ENCODE measurements at places on chromosomes 4 and X.

- no peak for DNase-seq
Observed at GRCh38 chr4:127685292-127685691, 44.9 kb upstream of the SLC25A31 start.

DNA sequence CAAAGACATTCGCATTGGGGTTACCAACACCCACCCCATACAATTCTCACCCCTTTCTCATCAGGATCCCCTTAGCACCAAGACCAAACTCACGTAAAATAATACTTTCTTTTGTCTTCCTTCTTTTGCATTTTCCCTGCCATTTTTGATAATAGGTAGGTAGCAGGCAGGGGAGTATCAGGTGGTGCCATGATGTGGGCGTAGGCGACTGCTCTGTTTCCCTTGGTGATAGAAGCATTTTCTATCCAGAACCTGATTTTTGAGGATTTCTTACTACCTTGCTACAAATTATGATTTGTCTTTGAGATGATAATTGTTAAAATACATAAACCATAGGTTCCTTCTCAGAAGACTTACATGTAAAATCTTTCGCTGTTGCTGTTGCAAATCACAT, 150.3 kb downstream of the DCTD start:
- no peak for DNase-seq

DNA sequence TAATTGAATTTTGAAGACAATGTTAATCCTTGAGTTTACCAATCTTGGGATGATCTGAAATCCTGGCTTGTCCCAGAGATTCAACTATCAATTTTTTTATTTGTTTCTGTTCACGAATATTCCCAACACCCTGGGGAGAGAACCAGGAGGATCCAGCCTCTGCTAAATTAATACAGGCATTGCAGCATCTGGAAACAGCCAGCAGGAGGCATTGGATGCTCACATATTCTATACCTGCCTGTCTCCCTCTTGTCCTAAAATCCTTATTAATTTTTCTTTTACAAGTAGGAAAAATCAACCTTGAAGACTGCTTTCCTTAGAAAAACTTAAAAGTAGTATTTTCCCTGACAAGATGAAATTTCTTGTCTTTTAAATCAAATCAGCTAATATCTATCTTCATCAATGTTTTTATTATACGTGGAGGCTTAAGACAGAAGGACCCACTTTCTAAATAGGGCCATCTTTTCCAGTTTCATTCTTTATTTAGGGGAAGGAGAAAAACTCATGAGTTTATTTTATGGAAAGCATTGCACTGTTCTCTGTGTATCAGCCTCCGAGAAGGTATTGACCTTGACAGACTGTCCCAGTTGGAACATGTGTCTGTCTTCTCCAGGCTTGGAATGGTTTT, 102.4 kb downstream of the CLNK start:
- peak; percentile 8 for DNase-seq

GRCh38 chr4:150976478-150977118, 38.5 kb downstream of the LRBA start:
- DNase-seq = no peak

DNA sequence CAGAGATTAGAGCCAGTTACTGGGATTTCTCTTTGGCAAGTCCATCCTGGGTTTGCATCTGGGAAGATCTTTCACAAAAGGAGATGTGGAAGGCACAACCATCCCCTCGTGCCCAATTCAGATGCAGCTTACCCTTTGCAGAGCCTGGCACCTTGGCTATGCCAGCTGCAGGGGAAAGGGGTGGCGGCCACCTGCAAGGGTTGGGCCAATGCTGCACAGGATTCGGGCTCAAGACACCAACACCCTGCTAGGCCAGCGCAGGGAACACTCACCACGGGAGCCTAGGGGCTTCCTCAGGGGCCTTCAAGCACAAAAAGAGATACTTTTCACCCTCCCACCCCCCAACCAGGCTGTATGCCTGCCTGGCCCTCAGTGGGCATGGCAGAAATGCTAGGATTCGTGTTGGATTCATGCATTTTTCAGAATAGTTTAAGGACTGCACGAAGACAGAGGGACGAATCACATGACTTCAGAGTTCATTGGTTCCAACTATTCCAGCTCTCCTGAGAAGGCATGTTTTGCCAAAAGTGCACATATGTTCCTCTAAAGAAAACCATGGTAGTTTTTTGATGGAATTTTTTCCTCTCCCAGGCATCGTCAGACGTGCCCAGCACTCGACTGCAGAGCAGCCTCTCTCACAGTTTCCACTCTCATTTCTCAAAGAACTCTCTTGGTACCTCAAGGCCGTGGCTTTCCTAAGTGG, 94.4 kb downstream of the PHKA2 start:
- DNase-seq = no peak

DNA sequence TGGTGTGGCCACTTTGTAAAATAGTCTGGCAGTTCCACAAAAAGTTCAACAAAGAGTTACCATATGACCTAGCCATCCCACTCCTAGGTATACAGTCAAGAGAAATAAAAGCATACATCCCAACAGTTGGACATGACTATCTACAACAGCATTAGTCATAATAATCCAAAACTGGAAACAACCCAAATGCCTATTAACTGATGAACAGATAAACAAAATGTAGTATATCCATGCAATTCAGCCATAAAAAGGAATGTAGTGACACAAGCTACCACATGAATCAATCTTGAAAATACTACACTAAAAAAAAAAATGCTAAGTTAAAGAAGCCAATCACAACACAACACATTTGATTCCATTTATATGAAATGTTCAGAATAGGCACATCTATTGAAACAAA, 16.1 kb downstream of the MED14 start:
- no peak for DNase-seq

- no peak for DNase-seq
Observed at GRCh38 chr4:14771094-14771493, 231.2 kb upstream of the CPEB2 start.

DNA sequence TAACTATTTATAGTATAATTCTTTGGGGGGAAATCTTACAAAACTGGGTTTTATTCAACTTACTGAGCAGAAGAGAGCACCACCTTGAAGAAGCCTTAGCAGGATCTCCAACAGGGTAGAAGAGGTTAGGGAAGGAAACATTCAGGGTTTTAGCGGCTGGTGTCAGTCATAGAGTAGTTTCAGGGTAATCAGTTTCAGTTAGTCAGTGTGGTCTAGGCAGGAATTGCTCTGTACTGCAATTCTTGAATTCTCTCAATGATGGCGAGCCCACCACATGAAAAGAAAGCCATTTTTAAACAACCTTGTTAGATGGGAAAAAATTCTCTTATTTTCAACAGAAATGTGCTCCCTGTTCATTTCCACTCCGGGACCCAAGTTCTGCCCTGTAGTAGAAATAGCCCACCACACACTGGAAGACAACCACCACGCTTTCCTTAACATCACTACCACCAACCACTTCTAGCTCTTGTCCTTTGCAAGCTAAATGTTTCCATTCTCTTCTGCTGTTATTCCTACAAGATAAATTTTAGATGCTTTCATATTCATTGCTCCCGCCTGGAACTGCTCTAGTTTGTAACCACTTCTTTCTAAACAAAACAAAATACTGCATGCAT, 25.9 kb downstream of the COL25A1 start:
- no peak for DNase-seq

DNA sequence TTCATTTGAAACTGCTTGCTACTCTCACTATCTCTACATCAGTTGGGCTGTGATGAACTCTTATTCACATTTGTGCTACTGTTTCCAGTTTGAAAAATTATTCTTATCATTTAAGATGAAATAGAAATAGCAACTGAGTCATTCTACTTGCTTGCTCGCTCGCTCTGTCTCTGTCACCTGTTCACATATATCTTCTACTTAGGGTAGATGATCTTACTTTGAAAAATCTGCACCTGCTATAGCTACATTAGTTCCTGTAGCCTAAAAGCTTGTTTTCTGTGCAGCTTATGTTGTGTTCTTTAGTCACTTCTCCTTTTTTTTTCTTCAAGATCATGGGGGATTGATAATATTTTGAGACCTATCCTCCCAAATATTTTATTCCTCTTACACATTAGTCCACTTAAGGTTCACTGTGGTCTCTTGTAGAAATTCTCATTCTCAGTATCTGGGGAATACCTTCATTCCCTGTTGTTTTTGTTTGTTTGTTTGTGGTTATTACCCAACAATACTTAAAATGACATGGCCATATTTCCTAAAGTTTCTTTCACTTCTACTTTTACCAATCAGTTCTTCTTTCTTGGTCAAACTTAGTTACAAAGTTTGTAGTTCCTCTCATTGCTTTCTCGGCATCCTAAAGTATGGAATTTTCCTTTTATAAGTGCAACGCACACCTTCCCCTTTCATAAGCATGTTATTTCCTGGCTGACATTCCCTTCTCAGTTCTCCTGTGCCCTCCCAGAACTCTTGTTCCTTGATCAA, 36.5 kb downstream of the CLCN5 start:
- DNase-seq = no peak

GRCh38 chrX:132855780-132856341, 102.6 kb downstream of the HS6ST2 start:
- no peak for DNase-seq

- DNase-seq = no peak
Observed at GRCh38 chr4:100098681-100099080, 91.6 kb downstream of the DDIT4L start.

- no peak for DNase-seq
Observed at GRCh38 chr4:10635091-10635490, 49.5 kb downstream of the CLNK start.

GRCh38 chr4:1249731-1250526, 999 bp upstream of the CTBP1 start:
- DNase-seq = no peak

- DNase-seq = no peak
Observed at GRCh38 chr4:5399124-5399523, 309.2 kb downstream of the EVC2 start.

- no peak for DNase-seq
Observed at GRCh38 chr4:165156906-165157305, 44.2 kb upstream of the TMEM192 start.

DNA sequence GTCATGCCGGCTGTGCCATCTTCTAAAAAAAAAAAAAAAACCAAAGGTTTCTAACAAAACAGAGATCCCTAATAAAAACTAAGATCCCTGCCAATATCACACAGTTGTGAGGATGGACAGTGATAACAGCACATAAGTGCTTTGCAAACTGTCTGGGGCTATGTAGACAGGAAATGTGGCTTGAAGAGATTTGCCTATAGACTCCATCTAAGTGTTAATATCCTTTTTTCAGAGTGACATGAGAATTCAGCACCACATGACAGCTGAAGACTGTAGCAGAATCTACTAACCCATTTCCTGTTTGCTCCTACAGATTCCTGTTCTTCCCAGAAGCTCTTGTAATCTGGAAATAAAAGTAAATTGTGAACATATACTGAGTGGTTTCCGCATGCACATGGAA, 215.4 kb downstream of the KDR start:
- no peak for DNase-seq

DNA sequence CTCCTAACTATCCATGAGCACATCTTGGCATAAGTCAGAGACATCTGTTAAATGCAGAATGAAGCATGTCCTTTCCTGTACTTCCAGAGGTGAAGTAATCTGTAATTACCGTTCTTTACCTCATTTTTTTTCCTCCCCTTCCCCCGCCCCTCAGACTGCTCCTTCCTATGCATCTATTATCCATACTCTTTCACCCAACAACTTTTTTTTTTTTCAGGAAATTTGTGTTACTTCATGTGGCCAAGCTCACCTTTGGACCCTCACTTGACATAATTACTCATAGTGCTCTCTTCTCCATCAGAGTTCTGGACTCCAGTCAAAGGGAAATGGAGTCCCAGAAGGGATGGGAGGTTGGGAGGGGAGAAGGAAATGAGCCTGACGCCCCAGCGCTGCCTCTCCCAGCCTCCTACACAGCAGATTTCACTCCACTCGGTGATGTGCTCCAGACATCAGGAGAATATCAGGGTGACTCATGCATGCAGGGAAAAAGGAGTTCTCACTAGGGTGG, 568.8 kb downstream of the STIM2 start:
- no peak for DNase-seq

DNA sequence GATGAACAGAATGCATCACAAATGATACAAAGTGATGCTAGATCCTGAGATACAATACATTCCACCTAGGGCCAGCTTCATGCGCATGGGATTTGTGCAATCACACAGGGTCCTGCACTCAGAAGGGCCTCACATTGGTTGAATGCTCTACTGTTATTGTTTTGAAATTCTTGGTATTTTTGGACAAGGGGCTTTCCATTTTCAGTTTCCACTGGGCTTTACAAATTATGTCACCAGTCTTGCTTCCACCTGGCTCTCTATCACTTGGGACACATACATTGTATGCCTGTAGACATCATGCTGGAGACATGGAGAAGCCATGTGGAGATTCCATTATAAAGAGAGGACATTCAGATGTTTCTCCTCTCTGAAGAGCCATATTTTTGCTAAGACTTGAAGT, 155.8 kb downstream of the NAA11 start:
- no peak for DNase-seq

GRCh38 chrX:151416579-151416978, 19.6 kb downstream of the VMA21 start:
- DNase-seq = no peak

DNA sequence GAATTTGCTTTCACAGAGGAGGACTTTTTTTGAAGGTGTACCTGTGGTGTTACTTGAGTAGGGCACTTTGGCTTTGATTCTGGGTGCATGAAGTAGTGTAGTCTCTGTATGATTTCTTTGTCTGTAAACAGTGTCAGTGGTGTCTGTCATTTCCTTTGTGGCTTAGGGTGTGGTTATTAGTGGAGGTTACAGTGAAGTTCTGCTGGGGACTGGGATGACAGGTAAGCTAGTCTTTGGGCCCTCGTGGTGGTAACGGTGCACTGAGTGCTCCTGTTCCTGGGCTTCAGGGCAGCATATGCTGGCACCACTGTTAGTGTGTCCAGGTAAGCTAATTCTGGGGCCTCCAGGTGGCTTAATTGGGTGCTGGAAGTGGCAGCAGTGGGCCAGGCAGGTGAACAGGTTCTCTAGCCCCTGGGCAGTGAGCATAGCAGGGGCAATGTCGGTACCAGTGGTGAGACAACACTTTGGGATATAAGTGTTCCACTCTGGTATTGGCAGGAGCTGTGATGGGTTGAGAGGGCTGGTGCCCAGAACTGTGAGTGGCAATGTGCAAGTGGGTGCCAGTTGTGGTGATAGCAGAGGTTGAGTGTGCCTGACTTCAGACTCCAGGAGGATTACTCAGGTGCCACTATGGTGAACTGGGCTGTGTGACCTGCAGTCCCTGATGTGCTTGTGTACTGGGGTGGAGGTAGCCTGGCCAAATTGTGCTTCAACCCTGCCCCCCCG, 26.0 kb upstream of the VSIG1 start:
- DNase-seq = no peak

DNA sequence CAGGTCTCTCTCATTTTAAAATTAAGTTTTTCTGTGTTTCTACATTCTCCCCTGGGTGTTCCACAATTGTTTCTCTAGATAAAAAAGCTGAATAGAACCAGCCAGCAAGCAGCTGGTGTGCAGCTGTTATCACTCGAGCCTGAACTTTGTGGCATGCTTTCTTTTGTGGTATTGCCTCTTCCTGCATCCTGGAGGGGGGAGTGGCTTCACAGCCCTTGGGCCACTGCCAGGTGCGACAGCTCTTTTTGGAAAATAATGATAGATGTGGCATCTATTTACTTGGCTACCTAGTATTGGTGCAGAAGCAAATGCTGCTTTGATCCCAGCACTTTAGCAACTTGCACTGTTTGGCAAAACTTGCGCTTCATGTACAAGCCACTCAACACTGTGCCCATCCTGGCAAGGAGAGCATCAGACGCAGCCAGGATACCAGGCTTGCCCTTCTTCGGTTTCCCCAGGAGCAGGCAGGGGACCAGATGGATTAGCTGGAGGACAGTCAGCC, 69.4 kb downstream of the HMGB2 start:
- no peak for DNase-seq

GRCh38 chr4:63663870-63664269, 745.4 kb downstream of the TECRL start:
- DNase-seq = no peak

GRCh38 chr4:128220286-128221235, 67.1 kb downstream of the PGRMC2 start:
- peak; percentile 62 for DNase-seq

Data from A549 (cell line).